ENCODE measurements at places on chromosomes 7 and 10. TPM values are rescaled to one million over a fixed set of nuclear protein-coding genes. Genes with fewer than 3 reads are reported as not detected.

Gene OPN1SW
- total RNA-seq = not detected

Gene LIPJ
- total RNA-seq = 3.8 TPM

Gene ADAMTS14
- total RNA-seq = 0.31 TPM

Gene CAV1
- total RNA-seq = 5.9 TPM

Measured in parietal lobe (tissue), 2 donors.